Brain pericyte (primary cell): ENCODE measurements at places on chromosomes 4 and X.

DNA sequence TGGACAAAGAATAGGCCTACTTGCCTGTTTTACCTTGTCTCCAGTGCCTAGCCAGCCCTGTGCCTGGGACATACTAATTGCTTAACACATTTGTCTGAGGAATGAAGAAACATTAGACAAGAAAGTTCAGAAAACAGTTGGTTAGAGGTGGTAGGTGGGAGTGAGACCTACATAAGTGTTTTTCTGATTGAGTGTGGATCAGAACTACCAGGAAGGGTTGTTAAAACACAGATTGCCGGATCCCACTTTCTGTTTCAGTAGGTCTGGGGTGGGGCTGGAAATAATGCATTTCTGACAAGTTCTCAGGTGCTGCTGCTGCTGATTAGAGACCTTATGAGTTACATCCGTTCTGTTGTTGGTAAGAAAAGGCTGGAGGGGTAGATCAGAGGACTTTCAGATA is 5.7 kb upstream of the JADE1 start:
- no peak for DNase-seq

DNA sequence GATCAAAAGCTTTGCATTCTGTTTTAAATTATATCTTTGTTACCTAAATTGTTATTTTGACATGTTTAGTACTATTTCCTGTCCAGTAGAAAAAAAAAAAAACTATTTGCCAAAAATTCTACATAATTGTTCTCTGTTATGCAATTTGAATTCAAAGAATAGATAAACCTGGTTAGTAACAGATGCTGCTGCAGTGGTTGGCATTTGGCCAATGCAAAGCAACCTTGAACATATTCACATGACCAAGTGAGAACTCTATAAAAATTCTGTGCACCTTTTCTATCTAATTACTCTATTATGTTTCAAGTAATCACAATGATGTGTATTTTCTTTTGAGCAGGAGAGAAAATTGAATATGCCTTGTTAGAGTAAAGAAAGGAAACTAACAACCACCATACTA is 1473.4 kb downstream of the RPA4 start:
- no peak for DNase-seq

- no peak for DNase-seq
Observed at GRCh38 chr4:6372649-6373525, 99.5 kb downstream of the PPP2R2C start.

GRCh38 chr4:52990706-52991105 is 128.6 kb downstream of the RASL11B start:
- no peak for DNase-seq

DNA sequence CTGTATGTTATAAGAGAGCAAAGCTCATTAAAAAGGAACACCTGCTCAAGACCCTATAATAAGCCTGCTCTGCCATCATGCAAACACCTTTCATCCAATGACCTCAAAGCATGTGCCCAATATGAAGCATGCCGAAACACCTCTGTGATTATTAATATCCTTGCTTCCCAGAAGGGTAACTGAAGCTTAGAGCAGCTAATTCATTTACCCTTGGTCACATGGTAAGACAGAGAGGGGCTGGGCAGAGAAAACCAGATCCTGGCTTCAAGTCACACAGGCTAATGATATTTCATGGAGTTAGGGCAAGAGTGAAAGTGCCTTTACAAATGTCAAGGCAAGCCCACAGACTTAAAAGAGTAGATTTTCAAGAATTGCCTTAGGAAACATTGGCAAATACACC is 5.6 kb downstream of the AMOT start:
- no peak for DNase-seq

GRCh38 chr4:164734484-164734883 is 19.4 kb upstream of the SMIM31 start:
- no peak for DNase-seq

GRCh38 chrX:40175511-40176350 is 78.0 kb upstream of the BCOR start:
- DNase-seq, result no peak

DNA sequence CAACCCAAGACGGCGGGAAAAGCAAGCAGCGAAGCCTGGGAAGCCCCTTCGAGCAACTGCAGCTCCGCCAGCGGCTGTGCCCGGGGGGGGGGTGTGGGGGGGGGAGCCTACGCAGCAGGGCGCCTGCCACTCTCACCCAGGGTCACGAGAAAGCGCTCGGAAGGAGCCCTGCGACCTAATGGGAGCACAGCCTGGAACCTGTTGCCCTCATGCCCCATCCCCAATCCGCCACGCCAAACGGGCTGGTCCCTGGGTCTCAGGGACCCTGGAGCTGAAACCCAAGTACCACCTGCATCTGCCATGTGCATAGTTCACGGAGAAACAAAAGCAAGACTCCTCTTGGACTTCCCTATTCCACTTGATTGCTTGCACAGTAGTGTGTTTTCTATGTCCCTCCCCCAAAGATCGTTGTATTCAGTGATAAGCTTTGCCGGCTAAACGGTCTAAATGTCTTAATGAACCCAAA is 359 bp upstream of the GAB3 start:
- DNase-seq, result no peak
